CD4-positive, alpha-beta T cell treated with Interleukin-2 at 100 ng/mL for 4 hours (primary cell): ENCODE measurements at places on chromosomes 4 and X.

GRCh38 chrX:132508834-132509233 is 20.0 kb upstream of the MBNL3 start:
- no peak for DNase-seq

GRCh38 chrX:39492497-39493162 is 605.1 kb downstream of the BCOR start:
- no peak for DNase-seq

DNA sequence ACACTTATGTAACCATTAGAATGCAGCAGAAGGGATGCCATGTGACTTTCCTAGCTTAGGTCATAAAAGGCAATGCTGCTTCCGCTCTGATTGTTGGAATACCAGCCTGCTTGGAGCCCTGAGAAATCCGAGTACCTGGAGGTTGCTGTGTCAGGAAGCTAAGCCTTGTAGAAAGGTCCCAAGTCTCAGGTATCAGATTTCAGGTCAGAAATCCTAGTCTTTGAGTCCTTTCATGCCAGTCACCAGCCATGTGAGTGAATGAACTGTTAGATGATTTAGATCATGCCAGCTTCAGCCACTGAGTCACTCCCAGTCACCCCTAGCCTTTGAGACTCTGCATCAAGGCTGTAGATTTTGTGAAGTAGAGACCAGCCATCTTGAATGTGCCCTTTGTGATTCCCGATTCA is 23.5 kb downstream of the RAP1GDS1 start:
- DNase-seq = no peak

DNA sequence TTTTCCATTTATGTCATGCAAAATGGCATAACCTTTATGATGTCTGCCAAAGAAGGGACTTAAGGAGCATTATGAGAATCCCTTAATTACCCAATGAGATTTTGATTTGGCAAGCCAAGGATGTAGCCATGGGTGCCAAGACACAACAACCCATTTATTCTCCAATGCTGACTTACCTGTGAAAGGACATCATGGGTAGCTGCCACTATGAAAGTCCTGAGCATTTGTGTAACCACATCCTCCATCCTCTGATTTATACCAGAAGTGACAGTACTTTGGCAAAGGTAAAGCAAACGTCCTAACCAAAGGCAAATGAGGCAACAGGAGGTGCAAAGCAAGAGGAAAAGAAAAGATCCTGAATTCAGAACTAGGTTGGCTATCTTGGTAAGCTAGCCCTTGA is 87.3 kb upstream of the EMCN start:
- DNase-seq = no peak

- DNase-seq = no peak
Observed at GRCh38 chr4:141158219-141158618, 24.9 kb upstream of the RNF150 start.

- DNase-seq = no peak
Observed at GRCh38 chrX:110733166-110733565, 62.5 kb downstream of the CHRDL1 start.

- no peak for DNase-seq
Observed at GRCh38 chrX:125289920-125290319, 29.8 kb upstream of the TEX13C start.

DNA sequence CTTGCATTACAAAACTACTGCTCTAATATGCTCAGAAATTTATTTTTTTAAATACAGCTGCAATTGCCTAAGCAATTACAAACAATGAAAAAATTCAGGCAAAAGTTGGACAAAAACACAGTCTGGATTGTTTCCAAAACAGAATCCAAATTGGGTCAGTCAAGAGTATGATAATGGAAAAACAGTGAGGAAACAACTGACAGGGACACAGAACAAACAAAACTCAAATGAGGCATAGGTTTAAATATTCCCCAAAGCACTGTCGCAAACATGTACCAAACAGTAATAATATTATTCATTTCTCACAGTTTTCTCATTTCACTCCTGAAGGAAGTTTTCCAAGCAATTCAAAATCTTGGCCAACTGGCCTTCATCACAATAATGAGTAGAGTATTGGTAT is 386.6 kb downstream of the CENPC start:
- DNase-seq = no peak

GRCh38 chr4:156596026-156596425 is 375.6 kb downstream of the PDGFC start:
- no peak for DNase-seq

DNA sequence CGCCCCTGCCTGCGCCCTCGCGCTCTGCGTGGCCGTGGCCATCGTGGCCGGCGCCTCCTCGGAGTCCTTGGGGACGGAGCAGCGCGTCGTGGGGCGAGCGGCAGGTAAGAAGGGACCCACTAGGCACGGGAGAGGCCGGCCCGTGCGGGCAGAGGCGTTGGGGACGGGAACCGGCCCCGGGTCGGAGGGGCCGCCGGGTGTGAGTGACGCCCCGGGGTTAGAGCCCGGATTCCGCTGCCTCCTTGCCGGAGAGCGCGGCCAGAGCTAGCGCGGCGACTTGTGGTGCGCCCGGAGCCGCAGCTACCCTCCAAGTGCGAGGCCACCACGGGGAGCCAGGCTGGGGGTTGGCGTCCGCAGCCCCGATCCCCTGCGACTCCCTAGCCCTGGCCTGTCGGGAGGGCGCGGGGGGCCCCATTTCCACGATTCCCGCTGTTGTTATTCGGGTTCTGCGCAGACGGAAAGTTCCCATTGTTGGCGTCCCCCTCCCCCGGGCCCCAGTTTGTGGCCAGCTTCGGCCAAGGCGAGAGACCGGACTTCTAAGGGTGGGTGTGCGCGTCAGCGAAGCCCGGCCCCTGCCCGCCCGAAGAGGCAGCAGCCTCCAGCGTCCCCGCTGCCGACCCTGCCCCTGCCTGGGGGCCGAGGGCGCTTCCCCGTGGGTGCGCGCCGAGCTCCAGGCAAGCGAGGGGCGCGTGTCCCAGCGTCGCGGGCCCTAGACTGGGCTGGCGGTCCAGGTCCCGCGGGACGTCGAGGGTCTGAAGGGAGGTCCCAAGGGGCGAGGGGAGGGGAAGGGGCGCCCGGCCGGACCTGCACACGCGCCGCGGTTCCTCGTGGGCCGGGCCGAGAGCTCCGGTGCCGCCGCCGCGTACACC is 1.1 kb downstream of the FGFR3 start:
- no peak for DNase-seq

DNA sequence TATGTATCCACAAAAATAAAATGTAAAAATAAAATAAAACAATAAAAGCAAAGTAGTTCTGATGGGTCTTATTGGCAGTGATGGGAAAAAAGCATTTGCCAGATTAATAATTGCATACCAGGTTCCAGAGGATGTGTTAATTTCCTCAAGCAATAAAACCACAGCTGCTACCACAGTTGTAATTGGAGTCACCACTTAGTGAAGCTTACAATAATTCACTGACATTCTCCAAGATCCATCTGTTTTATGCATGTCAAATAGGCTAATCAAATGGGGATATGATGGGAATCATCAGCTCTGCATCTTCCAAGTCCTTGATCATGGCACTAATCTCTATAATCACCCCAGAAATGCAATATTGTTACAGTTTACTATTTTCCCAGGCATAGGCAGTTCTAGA is 123.5 kb upstream of the EMCN start:
- DNase-seq = no peak

DNA sequence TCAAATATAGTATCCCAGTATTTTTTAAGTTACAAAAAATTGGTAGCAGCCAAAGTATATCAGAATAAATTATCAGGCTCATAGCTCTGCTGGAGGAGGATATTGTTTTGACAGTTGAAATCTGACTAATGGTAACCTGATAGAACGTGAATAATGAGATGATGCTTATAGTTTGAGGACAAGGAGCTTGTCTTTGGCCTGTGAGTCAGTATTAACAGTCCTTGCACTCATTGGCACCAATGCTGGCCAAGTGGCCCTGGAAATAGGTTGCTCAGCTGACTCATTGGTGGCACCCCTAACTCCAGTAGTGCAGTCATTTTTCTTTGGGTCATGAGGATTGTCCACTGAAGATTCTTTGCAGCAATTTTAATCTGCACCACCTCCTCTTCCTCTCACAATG is 203.3 kb upstream of the JADE1 start:
- no peak for DNase-seq

- no peak for DNase-seq
Observed at GRCh38 chrX:132694382-132694781, 205.5 kb upstream of the MBNL3 start.

DNA sequence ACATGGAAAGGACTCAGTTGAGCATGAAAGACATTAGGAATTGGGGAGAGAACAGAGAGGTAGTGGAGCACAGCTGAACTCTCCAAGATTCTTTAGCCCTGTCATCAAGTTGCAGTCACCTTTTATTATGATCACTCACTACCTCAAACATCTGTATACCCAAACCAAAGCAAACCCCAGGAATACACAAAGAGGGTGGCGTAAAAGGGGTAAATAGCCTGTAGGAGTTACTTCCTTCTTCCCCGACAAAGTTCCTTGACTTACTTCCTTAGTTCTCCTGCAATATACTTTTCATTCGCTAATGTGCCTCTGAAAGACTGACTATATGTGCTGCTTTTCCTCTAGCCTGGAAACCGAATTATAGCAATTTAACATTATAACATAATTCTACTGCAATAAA is 159.9 kb downstream of the SPRY1 start:
- no peak for DNase-seq

DNA sequence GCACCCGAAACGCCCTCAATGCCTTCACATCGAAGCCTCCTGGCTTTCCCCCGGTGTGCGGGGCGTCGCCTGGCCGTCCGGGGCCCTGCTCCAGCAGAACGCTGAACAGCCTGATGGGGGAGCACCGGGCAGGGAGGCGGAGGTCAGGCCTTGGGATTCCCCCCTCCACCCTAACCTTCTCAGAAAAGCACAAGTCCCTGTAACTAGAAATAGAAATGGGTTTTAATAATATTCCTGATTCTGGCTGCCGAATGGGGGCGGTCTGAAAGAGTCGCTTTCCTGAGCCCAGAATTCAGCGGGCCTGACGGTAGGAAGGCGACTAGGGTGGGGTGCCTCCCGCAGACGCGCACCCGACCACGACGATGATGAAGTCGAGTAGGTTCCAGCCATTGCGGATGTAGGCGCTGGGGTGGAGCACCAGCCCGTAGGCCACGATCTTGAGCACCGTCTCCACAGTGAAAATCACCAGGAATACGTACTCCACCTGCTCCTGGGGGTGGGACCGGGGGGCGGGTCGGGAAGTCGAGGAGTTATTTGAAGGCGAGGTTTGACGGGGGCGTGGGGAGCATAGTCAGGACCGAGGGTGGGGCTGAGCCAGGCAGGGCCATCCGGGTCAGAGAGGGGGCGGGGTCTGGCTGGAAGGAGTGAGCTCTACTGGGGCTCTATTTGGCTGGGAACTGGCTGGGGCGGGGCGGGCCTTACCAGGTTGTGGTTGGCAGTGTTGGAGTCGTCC is 2.5 kb downstream of the CACNA1F start:
- DNase-seq = peak; percentile 63

DNA sequence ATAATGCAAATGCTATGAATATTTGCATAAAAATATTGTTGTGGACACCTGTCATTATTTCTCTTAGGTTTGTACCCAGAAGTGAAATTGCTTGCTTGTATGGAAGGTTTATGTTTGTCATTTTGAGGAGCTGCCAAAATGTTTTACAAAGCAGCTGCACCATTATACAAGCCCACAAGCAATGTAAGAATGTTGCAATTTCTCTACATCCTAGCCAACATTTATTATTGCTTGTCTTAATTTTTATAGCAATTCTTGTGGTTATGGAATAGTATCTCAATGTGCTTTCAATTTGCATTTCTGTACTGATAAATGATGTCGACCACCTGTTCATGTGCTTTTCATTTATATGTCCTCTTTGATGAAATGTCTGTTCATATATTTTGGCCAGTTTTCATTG is 18.7 kb upstream of the RBMX start:
- DNase-seq = no peak

- DNase-seq = no peak
Observed at GRCh38 chrX:10104958-10105658, 51.7 kb upstream of the CLCN4 start.

- no peak for DNase-seq
Observed at GRCh38 chrX:10246297-10246696, 89.5 kb downstream of the CLCN4 start.

GRCh38 chrX:37871626-37872302 is 24.4 kb upstream of the DYNLT3 start:
- no peak for DNase-seq

DNA sequence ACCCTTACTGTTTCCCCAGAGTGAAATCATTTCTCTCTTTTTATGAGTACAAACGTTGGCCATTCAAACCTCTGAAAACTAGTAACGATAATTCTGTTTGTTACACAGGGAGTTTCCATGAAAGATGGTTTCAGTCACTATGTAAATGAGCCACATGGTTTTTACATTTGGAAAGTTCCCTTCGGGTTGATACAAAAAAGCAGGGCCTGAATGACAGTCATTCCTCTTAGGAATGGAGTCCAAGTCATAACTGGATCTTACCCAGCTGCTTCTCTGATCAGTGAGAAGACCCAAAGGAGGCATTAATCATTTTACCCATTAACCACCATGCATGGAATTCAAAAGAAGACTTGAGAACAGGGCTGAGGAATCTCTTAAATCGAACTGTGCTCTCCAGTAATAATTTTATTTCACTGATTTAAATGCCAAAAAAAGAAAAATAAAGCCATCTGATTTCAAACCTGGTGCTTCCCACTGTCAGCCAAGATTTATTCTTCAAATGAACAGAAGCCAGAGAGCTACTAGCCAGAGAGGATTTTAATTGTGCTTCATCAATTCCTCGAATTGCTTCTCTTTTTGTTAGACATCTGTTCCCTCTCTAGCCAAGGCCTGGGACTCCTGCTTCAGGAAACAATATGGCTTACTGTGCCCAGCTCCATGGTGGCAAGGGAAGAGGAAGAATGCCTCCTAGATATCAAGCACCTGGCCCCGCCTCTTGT is 3.2 kb downstream of the SOWAHB start:
- no peak for DNase-seq
